ENCODE measurements at places on chromosomes 2 and 18. TPM values are rescaled to one million over a fixed set of nuclear protein-coding genes. Genes with fewer than 3 reads are reported as not detected.

DNAJB2 gene
- 55.6 TPM for total RNA-seq

MBOAT2 gene
- total RNA-seq, result 6.0 TPM

CYRIA gene
- total RNA-seq, result 1.8 TPM

MSH2 gene
- total RNA-seq, result 66.2 TPM

GKN2 gene
- not detected for total RNA-seq

SERPINB4 gene
- not detected for total RNA-seq

GPR55 gene
- 0.78 TPM for total RNA-seq

NT5DC4 gene
- total RNA-seq, result not detected

TCF7L1 gene
- total RNA-seq, result 0.18 TPM

LIPT1 gene
- 3.4 TPM for total RNA-seq

TNS1 gene
- total RNA-seq, result 0.91 TPM

CD8A gene
- total RNA-seq, result 2.8 TPM

TUBA3D gene
- total RNA-seq, result not detected

DNA sequence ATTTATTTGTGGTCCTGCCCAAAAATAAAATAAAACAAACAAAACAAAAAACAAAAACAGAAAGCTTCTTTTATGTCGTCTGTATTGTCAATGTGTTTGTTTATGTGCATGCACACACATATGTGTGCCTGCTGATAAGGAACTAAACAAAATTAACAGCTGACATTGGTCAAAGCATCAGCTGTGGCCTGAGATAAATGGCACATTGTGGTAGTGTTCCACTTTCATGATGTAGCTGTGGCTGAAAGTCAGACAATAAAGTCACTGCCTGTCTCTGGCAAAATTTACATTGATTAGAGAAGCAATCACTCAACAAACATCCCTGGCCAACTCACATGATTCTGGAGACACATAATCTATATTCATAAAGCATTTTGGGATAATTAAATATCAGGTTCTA is 203.4 kb upstream of the PIK3C3 start:
- H3K27ac ChIP-seq, result no peak overlapping the region
- H3K36me3 ChIP-seq, result no peaks in the 10 kb centered on the region
- no peak for DNase-seq
- no peaks in the 10 kb centered on the region for H3K27me3 ChIP-seq

- no peaks in the 10 kb centered on the region for H3K27me3 ChIP-seq
- no peak overlapping the region for H3K27ac ChIP-seq
- no peaks in the 10 kb centered on the region for H3K36me3 ChIP-seq
- no peak for DNase-seq
- no peaks in the 10 kb centered on the region for H3K4me1 ChIP-seq
Measured at GRCh38 chr2:824954-825353, 125.7 kb upstream of the SNTG2 start.

DNA sequence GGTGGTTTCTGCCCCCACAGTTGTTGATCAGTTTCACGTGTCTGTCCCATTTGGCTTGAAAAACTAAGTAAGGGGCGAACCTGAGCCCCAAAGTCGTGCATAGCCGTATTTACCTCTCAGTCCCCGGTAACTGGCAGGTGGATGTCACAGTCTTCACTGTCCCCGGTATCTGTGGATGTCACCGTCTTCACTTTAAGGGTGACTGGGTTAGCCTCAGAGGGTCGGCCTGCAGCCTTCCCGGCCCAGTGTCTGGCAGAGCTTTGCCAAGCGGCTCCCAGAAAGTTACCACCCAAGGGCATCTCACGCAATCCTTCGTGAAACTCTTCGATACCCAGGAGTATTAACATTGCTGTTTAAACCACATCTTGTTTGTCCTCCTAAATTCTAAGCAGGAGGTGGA is 125.3 kb upstream of the CTDP1 start:
- H3K27me3 ChIP-seq, result no peaks in the 10 kb centered on the region
- H3K27ac ChIP-seq, result no peak overlapping the region
- no peaks in the 10 kb centered on the region for H3K4me1 ChIP-seq
- DNase-seq, result no peak
- no peaks in the 10 kb centered on the region for H3K36me3 ChIP-seq
- no peak overlapping the region for H3K4me3 ChIP-seq

- peaks cover 3% of the 10 kb centered on the region for H3K4me1 ChIP-seq
- no peak for DNase-seq
- no peaks in the 10 kb centered on the region for H3K36me3 ChIP-seq
- no peak overlapping the region for H3K4me3 ChIP-seq
- no peaks in the 10 kb centered on the region for H3K27me3 ChIP-seq
Measured at GRCh38 chr2:62971936-62972335, 78.7 kb upstream of the OTX1 start.

GRCh38 chr2:67219651-67220050 is 177.5 kb upstream of the ETAA1 start:
- no peaks in the 10 kb centered on the region for H3K36me3 ChIP-seq
- H3K4me1 ChIP-seq, result no peaks in the 10 kb centered on the region
- no peak for DNase-seq

DNA sequence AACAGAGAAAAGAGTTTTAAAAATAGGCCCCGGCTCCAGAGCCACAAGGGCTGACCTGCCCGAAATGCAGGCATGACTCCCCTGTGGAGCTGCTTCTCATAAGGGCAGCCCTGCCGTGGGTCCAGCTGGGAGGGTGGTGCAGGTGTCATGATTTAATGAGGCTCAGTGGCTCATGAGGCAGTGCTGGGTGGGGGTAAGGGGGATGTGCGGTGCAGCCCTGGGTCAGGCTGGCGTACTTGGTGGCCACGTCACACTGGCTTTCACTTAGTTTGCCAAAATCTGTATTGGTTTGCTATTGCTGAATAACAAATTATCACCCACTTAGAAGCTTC is 33.6 kb downstream of the HJURP start:
- H3K27me3 ChIP-seq, result peaks cover 4% of the 10 kb centered on the region
- no peak overlapping the region for H3K4me3 ChIP-seq
- no peaks in the 10 kb centered on the region for H3K36me3 ChIP-seq
- no peaks in the 10 kb centered on the region for H3K4me1 ChIP-seq
- no peak overlapping the region for H3K27ac ChIP-seq
- no peak for DNase-seq

GRCh38 chr2:63053889-63054602 is 3.4 kb downstream of the OTX1 start:
- H3K36me3 ChIP-seq, result no peaks in the 10 kb centered on the region
- peaks cover 44% of the 10 kb centered on the region for H3K4me1 ChIP-seq

DNA sequence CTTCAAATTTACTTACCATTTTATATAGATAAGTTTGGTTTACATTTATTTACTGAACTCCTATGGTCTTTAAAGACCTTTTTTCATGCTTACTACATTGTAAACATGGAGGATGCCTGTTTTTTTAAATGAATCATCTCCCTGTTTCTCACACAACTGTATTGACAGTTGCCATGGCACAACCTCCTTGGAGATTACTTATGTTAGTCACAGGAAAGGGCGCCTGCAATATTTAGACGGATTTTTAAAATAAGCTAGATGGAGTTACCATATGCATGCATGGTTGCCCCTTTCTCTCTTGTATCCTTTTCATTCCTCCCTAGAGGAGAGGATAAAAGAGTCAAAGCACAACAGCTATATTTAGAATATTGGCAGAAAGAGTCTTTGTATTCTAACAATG is 34.8 kb upstream of the CCDC102B start:
- DNase-seq, result no peak
- no peaks in the 10 kb centered on the region for H3K27me3 ChIP-seq
- H3K36me3 ChIP-seq, result no peaks in the 10 kb centered on the region
- no peak overlapping the region for H3K27ac ChIP-seq
- no peak overlapping the region for H3K4me3 ChIP-seq

GRCh38 chr2:30482011-30482410 is 35.0 kb downstream of the LCLAT1 start:
- no peak overlapping the region for H3K27ac ChIP-seq
- no peak for DNase-seq
- peaks cover 7% of the 10 kb centered on the region for H3K4me1 ChIP-seq
- peaks cover 5% of the 10 kb centered on the region for H3K36me3 ChIP-seq
- no peak overlapping the region for H3K4me3 ChIP-seq

- H3K27me3 ChIP-seq, result no peaks in the 10 kb centered on the region
- no peak for DNase-seq
- no peak overlapping the region for H3K4me3 ChIP-seq
- H3K27ac ChIP-seq, result no peak overlapping the region
- peaks cover 2% of the 10 kb centered on the region for H3K4me1 ChIP-seq
Measured at GRCh38 chr18:49322765-49323490, 137.5 kb downstream of the DYM start.

- no peaks in the 10 kb centered on the region for H3K36me3 ChIP-seq
- H3K4me3 ChIP-seq, result peak overlapping the region; percentile 80
- peaks cover 17% of the 10 kb centered on the region for H3K4me1 ChIP-seq
- no peak for DNase-seq
Measured at GRCh38 chr2:27122791-27123190, 824 bp upstream of the ABHD1 start.

GRCh38 chr2:53784436-53784835 is 2.3 kb downstream of the ASB3 start:
- H3K27me3 ChIP-seq, result no peaks in the 10 kb centered on the region
- peak overlapping the region; percentile 99 for H3K4me3 ChIP-seq
- H3K36me3 ChIP-seq, result peaks cover 40% of the 10 kb centered on the region
- H3K4me1 ChIP-seq, result peaks cover 35% of the 10 kb centered on the region
- H3K27ac ChIP-seq, result peak overlapping the region; percentile 27

DNA sequence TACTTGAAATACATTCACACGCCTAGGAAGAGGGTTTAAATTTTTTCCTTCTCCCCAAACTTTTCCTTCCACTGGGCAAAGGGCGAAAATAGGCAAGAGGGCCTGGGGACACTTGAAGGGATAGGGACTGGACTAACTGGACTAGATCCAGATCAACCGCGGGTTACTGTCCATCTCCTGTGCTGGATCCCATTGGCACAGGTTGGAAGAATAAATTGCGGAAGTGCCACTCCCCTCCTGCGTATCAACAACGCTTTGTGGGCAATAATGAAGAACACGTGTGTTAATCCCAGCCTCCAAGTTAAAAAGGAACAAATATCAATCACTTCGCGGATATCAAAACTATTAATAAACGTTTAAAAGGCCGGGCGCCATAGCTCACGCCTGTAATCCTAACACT is 1.7 kb upstream of the FZD5 start:
- peaks cover 47% of the 10 kb centered on the region for H3K27me3 ChIP-seq
- no peak overlapping the region for H3K27ac ChIP-seq
- H3K4me1 ChIP-seq, result peaks cover 24% of the 10 kb centered on the region
- H3K4me3 ChIP-seq, result no peak overlapping the region
- no peak for DNase-seq
- H3K36me3 ChIP-seq, result peaks cover 9% of the 10 kb centered on the region

DNA sequence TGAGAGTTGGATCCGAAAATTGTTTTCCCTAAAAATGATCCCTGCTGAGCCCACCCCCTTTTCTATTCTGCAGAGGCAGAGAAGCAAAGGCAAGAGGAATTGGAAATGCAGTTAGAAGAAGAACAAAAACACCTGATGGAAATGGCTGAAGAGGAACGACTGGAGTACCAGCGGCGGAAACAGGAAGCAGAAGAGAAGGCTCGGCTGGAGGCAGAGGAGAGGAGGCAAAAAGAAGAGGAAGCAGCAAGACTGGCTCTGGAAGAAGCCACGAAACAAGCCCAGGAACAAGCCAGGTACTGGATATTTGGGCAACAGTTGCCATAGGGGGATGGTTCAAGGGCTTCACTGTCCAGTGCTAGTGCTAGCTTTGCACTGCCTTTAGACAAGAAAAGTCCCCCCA is 41.7 kb downstream of the SUMO1 start:
- peaks cover under 1% of the 10 kb centered on the region for H3K27me3 ChIP-seq
- no peaks in the 10 kb centered on the region for H3K36me3 ChIP-seq
- DNase-seq, result no peak
- no peak overlapping the region for H3K4me3 ChIP-seq
- H3K27ac ChIP-seq, result no peak overlapping the region
- no peaks in the 10 kb centered on the region for H3K4me1 ChIP-seq

DNA sequence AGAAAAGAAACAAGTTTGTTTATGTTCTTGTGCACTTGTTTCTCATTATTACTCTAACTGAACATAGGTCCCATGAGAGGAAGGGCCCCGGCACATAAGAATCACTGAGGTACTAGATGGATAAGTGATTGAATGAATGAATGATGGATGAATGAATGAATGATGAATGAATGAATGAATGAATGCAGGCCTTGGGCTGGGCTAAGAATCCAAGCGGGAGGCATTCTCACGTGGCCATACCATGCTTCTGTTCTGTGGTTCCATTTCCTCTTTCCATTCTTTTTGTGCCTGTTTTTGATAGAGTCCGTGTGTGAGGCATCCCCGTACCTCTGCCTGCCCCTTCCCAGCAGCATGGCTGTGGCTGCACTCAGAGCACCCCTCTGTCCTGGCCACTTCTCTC is 94.8 kb downstream of the SH3BP4 start:
- no peak overlapping the region for H3K4me3 ChIP-seq
- peaks cover 9% of the 10 kb centered on the region for H3K4me1 ChIP-seq
- no peak overlapping the region for H3K27ac ChIP-seq
- H3K27me3 ChIP-seq, result no peaks in the 10 kb centered on the region

GRCh38 chr2:48719480-48720177 is 35.9 kb downstream of the LHCGR start:
- no peak overlapping the region for H3K27ac ChIP-seq
- H3K4me3 ChIP-seq, result no peak overlapping the region
- H3K4me1 ChIP-seq, result no peaks in the 10 kb centered on the region

GRCh38 chr2:98528349-98528748 is 80.0 kb downstream of the COA5 start:
- H3K36me3 ChIP-seq, result peaks cover 52% of the 10 kb centered on the region
- no peak overlapping the region for H3K27ac ChIP-seq
- no peaks in the 10 kb centered on the region for H3K27me3 ChIP-seq
- H3K4me1 ChIP-seq, result no peaks in the 10 kb centered on the region
- H3K4me3 ChIP-seq, result no peak overlapping the region
- no peak for DNase-seq

GRCh38 chr18:67766930-67767329 is 250.4 kb upstream of the DSEL start:
- no peak overlapping the region for H3K27ac ChIP-seq
- no peaks in the 10 kb centered on the region for H3K4me1 ChIP-seq
- DNase-seq, result no peak
- H3K36me3 ChIP-seq, result no peaks in the 10 kb centered on the region

DNA sequence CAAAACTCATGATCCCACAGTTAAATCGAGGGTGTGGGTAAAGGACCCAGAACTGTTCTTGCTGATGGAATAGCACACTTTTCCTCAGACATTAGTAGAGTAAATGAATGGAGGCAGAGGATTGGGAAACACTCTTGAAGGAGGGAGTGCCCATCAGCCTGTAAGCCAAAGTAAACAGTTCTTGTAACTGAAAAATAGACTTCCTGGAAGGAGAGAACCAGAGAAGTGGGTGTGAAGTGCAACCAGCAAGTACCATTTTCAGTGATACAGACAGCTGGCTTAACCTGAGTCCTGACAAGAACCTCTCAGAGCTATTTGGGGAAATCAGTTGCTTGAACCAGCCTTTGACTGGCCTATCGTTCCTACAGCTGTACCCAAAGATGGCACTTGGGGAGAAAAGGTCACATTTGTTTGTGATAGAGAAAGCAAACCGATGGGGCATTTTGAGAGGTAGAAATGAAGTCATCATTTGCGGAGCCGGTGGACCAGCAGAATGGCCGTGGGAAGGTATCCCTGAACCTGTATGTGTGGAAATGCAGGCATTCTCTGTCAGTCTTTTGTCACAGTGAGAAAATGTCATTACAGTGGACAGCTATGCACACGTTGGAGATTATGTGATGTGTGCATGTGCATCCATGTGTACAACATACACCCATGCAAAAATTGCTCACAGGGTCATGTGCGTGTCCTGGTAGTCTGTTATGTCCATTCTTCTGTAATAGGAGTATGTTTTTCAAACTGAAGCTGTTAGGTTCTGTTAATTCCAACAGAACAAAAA is 17.8 kb downstream of the CRIM1 start:
- no peak for DNase-seq
- no peak overlapping the region for H3K4me3 ChIP-seq
- no peaks in the 10 kb centered on the region for H3K36me3 ChIP-seq
- peaks cover 6% of the 10 kb centered on the region for H3K27me3 ChIP-seq
- H3K27ac ChIP-seq, result no peak overlapping the region

- H3K27ac ChIP-seq, result no peak overlapping the region
- H3K36me3 ChIP-seq, result peaks cover 21% of the 10 kb centered on the region
- no peak overlapping the region for H3K4me3 ChIP-seq
Measured at GRCh38 chr2:205053827-205054410, 508.6 kb downstream of the PARD3B start.

Data from activated T-helper 2 cell treated with anti-CD3 and anti-CD28 coated beads, Interferon-gamma antibody, Interleukin-2, Interleukin-4, amounts not matched to agents 10 μg/mL and 5 μg/mL and 100 μg/mL, durations not matched to agents 14 hours and 24 hours and 36 hours (primary cell).